Transverse colon (tissue), 4 donors: ENCODE measurements at places on chromosomes 4 and X. TPM values are rescaled to one million over a fixed set of nuclear protein-coding genes. Genes with fewer than 3 reads are reported as not detected.

FAM236C gene
- total RNA-seq = not detected

FANCB gene
- total RNA-seq = 1.6 TPM

RPL36A gene
- 713 TPM for total RNA-seq

GPR119 gene
- not detected for total RNA-seq

RNF150 gene
- 7.9 TPM for total RNA-seq

PHOX2B gene
- 4.4 TPM for total RNA-seq

REELD1 gene
- not detected for total RNA-seq

NSUN7 gene
- 23.7 TPM for total RNA-seq

TCEANC gene
- 4.9 TPM for total RNA-seq

UBL4A gene
- 43.0 TPM for total RNA-seq

CYBB gene
- total RNA-seq = 12.0 TPM

- no peaks in the 10 kb centered on the region for H3K36me3 ChIP-seq
- no peak overlapping the region for H3K4me3 ChIP-seq
- H3K27me3 ChIP-seq = no peaks in the 10 kb centered on the region
- H3K4me1 ChIP-seq = no peaks in the 10 kb centered on the region
- no peak for DNase-seq
- H3K27ac ChIP-seq = no peak overlapping the region
Measured at GRCh38 chrX:129495900-129496299, 27.4 kb downstream of the SMARCA1 start.

- H3K27me3 ChIP-seq = no peaks in the 10 kb centered on the region
- H3K4me3 ChIP-seq = no peak overlapping the region
- H3K27ac ChIP-seq = no peak overlapping the region
- DNase-seq = no peak
Measured at GRCh38 chr4:3031357-3032082, 42.8 kb downstream of the HTT-AS start.

DNA sequence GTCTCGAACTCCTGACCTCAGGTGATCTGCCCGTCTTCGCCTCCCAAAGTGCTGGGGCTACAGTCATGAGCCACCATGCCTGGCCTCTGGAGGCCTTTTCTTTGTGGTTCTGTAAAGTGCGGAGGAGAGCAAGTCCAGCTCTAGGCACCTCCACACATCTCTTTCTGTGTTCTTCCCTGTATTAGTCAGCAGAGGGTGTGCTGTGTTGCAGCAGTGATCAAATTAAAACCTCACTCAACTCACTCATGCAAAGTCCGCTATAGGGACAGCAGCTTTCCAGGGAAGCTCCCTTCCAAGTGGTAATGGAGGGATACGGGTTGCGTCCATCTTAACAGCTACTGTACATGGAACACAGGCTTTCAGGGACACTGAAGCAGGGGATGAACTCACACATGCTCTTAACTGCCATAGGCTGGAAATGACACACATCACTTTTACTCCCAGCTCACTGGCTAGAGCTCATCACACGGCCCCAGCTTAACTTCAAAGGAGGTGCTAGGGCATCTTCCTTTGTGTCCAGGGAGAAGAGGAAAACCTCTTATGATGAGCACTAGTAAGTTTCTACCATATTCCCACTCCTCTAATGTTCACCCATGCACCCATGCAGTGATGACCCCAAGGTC, 36.0 kb upstream of the CCNG2 start:
- no peaks in the 10 kb centered on the region for H3K36me3 ChIP-seq
- H3K4me1 ChIP-seq = no peaks in the 10 kb centered on the region
- no peak overlapping the region for H3K4me3 ChIP-seq
- no peaks in the 10 kb centered on the region for H3K27me3 ChIP-seq
- H3K27ac ChIP-seq = no peak overlapping the region

DNA sequence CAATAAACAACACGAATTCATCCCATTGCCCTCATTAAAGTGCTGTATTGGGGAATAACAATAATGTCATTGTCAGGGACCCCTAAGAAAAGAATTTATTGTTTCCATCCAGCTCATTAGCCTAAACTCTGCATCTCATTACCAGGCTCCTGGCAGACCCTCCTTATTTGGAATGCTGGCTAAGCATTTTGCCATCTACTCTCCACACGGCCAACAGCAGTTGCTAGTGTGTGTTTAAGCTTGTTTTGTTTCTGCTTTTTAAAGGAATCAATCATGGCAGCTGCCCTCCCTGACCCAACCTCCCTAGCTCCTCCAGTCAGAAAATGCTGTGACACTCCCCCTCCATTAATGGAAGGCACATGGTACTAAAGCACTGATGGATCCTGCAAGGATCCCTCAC, 43.5 kb downstream of the GATB start:
- H3K27ac ChIP-seq = no peak overlapping the region
- peaks cover 4% of the 10 kb centered on the region for H3K36me3 ChIP-seq
- H3K27me3 ChIP-seq = no peaks in the 10 kb centered on the region
- no peaks in the 10 kb centered on the region for H3K4me1 ChIP-seq
- no peak for DNase-seq
- no peak overlapping the region for H3K4me3 ChIP-seq

GRCh38 chr4:86032476-86033022, 327.3 kb downstream of the MAPK10 start:
- DNase-seq = no peak
- H3K27ac ChIP-seq = peak overlapping the region; percentile 67
- no peaks in the 10 kb centered on the region for H3K27me3 ChIP-seq
- H3K36me3 ChIP-seq = no peaks in the 10 kb centered on the region

GRCh38 chr4:13399257-13399656, 84.9 kb downstream of the RAB28 start:
- H3K4me1 ChIP-seq = no peaks in the 10 kb centered on the region
- no peaks in the 10 kb centered on the region for H3K27me3 ChIP-seq
- DNase-seq = no peak
- H3K36me3 ChIP-seq = no peaks in the 10 kb centered on the region

GRCh38 chr4:129344058-129344457, 248.1 kb downstream of the C4orf33 start:
- H3K36me3 ChIP-seq = no peaks in the 10 kb centered on the region
- DNase-seq = peak; percentile 31
- no peak overlapping the region for H3K4me3 ChIP-seq
- H3K27ac ChIP-seq = no peak overlapping the region

- no peak for DNase-seq
- H3K36me3 ChIP-seq = no peaks in the 10 kb centered on the region
- H3K4me1 ChIP-seq = no peaks in the 10 kb centered on the region
- H3K27ac ChIP-seq = no peak overlapping the region
- no peaks in the 10 kb centered on the region for H3K27me3 ChIP-seq
Measured at GRCh38 chr4:10732914-10733415, 48.4 kb upstream of the CLNK start.

- H3K36me3 ChIP-seq = no peaks in the 10 kb centered on the region
- no peaks in the 10 kb centered on the region for H3K27me3 ChIP-seq
- H3K4me3 ChIP-seq = no peak overlapping the region
- DNase-seq = peak; percentile 47
Measured at GRCh38 chr4:57102050-57102624, 8.0 kb downstream of the IGFBP7 start.

DNA sequence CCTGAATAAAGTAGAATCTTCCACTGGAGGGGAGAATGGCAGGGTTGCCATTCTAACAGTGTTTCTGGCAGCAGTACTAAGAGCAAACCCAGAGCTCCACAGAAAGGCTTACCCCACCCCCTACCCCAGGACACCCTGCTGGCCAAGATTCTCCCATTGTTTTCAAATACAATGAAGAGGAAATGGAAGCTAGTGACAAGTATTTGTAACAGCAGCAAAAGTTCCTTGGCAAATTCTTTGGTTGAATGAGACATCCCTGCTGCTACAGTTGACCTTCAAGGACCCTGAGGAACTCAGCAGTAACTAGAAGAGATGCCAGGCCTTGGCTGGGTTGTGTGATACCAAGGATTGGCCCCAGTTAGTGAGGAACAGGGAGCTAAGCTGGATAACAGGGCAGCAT, 124.2 kb upstream of the DGKK start:
- no peaks in the 10 kb centered on the region for H3K36me3 ChIP-seq
- H3K27ac ChIP-seq = no peak overlapping the region
- H3K27me3 ChIP-seq = no peaks in the 10 kb centered on the region
- no peaks in the 10 kb centered on the region for H3K4me1 ChIP-seq

GRCh38 chr4:84221704-84222103, 277.4 kb downstream of the NKX6-1 start:
- no peaks in the 10 kb centered on the region for H3K4me1 ChIP-seq
- H3K4me3 ChIP-seq = no peak overlapping the region
- H3K36me3 ChIP-seq = no peaks in the 10 kb centered on the region
- no peak for DNase-seq
- no peaks in the 10 kb centered on the region for H3K27me3 ChIP-seq

- no peaks in the 10 kb centered on the region for H3K36me3 ChIP-seq
- H3K27me3 ChIP-seq = no peaks in the 10 kb centered on the region
- no peaks in the 10 kb centered on the region for H3K4me1 ChIP-seq
Measured at GRCh38 chr4:116733370-116733769, 352.0 kb downstream of the TRAM1L1 start.

GRCh38 chr4:124666496-124666895, 46.0 kb downstream of the ANKRD50 start:
- no peaks in the 10 kb centered on the region for H3K27me3 ChIP-seq
- no peak overlapping the region for H3K27ac ChIP-seq
- no peaks in the 10 kb centered on the region for H3K4me1 ChIP-seq
- DNase-seq = no peak
- no peaks in the 10 kb centered on the region for H3K36me3 ChIP-seq

DNA sequence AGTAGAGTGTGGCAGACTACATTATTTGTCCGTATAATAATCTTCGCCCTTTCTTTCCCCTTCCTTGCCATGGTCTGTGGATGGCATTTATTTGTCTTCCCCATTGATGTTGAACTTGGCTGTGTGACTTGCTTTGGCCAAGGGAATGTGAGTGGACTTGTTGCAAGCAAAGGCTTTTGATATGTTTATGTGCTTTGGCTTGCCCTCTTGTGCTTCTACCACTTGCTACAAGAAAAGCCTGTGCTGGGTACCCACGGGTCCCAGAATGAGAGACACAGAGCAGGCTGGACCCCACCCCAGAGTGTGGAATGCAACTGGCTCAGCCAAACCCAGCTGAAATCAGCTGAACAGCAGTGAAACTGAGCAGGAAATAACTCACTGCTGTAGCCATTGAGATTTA, 63.0 kb downstream of the FAM184B start:
- H3K27me3 ChIP-seq = no peaks in the 10 kb centered on the region
- no peaks in the 10 kb centered on the region for H3K4me1 ChIP-seq
- no peak overlapping the region for H3K4me3 ChIP-seq
- H3K36me3 ChIP-seq = no peaks in the 10 kb centered on the region

- H3K27ac ChIP-seq = no peak overlapping the region
- no peaks in the 10 kb centered on the region for H3K4me1 ChIP-seq
- no peak for DNase-seq
- H3K36me3 ChIP-seq = no peaks in the 10 kb centered on the region
- no peaks in the 10 kb centered on the region for H3K27me3 ChIP-seq
Measured at GRCh38 chr4:10983885-10984640, 299.5 kb upstream of the CLNK start.

- H3K27me3 ChIP-seq = no peaks in the 10 kb centered on the region
- H3K36me3 ChIP-seq = no peaks in the 10 kb centered on the region
- H3K4me3 ChIP-seq = no peak overlapping the region
- no peak overlapping the region for H3K27ac ChIP-seq
- no peak for DNase-seq
Measured at GRCh38 chr4:145341381-145341780, 140.3 kb upstream of the SMAD1 start.

- H3K27ac ChIP-seq = peak overlapping the region; percentile 54
- DNase-seq = no peak
- H3K4me3 ChIP-seq = no peak overlapping the region
- H3K27me3 ChIP-seq = no peaks in the 10 kb centered on the region
- peaks cover 23% of the 10 kb centered on the region for H3K4me1 ChIP-seq
Measured at GRCh38 chr4:94508806-94509205, 57.1 kb downstream of the PDLIM5 start.

DNA sequence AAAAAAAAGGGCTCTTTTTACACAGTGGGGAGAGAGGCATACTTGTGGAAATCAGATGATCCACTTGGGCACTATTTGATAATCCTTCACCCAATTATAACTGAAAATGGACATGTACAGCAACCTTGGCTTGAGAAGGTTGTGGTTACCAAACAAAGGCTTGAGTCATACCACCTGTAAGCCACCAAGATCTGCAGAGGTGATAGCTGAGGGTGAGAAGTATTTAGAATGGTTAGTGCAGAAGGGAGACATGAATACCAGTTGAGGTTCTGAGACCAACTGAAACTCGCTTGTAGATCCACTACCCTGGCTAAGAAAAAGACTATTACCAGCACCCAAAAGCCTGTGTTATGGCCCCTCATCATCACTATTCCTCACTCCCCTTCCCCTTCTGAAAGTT, 614.0 kb downstream of the STIM2 start:
- no peak overlapping the region for H3K4me3 ChIP-seq
- H3K27me3 ChIP-seq = no peaks in the 10 kb centered on the region
- no peak for DNase-seq

- no peaks in the 10 kb centered on the region for H3K36me3 ChIP-seq
- no peak overlapping the region for H3K4me3 ChIP-seq
- no peaks in the 10 kb centered on the region for H3K27me3 ChIP-seq
- H3K27ac ChIP-seq = no peak overlapping the region
- H3K4me1 ChIP-seq = peaks cover 13% of the 10 kb centered on the region
Measured at GRCh38 chr4:153022241-153022715, 86.2 kb downstream of the FHDC1 start.

DNA sequence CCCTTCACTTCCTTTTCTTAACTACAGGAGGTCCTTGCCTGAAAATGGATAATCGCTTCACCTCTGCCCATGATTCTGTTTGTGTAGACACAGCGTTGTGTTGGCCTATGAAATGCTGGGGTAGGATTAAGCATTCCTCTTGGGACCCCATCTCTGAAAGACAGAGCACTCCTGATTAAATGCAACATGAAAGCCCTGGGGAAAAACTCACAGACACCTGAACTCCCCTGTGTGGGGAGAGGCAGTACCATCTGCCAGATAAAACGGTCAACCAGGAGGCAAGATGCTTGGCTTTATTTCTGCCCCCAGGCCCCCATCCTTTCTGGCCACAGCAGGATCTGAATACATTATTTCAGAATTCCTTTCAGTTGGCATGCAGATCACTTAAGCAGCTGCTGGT, 1.9 kb downstream of the LGI2 start:
- peaks cover 11% of the 10 kb centered on the region for H3K4me1 ChIP-seq
- no peak for DNase-seq
- H3K27me3 ChIP-seq = peaks cover 61% of the 10 kb centered on the region
- no peaks in the 10 kb centered on the region for H3K36me3 ChIP-seq
- no peak overlapping the region for H3K27ac ChIP-seq
- no peak overlapping the region for H3K4me3 ChIP-seq

DNA sequence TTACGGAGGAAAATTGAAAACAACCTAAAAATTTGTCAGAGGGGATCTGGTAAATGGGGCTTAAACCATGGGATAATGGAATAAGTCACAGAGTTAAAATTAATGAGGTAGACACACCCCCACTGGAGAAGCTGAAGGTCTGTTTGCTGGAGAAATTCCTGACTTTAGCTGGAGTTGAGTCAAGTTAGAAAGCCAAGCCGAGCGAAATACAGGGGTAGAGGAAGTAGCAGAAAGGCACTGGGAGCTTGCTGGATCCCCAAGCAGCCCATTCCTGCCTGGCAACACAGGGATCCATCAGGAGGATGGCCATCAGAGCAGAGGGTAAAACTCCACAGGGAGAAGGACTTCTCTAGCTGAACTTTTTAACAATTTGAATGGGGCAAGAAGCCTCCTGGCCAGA, 163.8 kb downstream of the ATRX start:
- H3K27me3 ChIP-seq = no peaks in the 10 kb centered on the region
- DNase-seq = no peak
- no peaks in the 10 kb centered on the region for H3K4me1 ChIP-seq
- H3K27ac ChIP-seq = no peak overlapping the region
